ENCODE measurements at places on chromosomes 3 and 15.
A peak's percentile ranks its signal among the peaks of the same experiment; 100 is the strongest.

DNA sequence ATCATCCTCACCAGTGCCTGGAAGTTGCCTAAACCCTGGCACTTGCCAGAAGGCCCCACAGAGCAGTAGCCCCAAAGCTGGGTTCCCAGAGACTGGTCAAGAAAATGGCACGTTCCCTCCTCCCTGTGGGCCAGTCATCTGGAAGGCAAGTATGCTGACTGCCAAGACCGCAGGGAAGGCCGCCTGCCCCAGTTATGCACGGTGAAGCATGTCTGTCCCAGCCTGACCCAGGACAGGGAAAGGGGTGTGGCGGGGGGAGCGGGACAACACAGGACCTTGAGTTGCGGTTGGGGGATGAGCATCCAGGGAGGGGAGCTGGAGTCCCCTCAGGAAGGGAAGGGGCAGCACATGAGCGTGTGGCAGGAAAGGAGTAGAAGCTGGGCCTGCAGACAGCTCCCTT is 33.0 kb downstream of the RBPMS2 start:
- DNase-seq, result no peak

- no peak for DNase-seq
Measured at GRCh38 chr3:114518206-114518808, 224.5 kb downstream of the TIGIT start.

DNA sequence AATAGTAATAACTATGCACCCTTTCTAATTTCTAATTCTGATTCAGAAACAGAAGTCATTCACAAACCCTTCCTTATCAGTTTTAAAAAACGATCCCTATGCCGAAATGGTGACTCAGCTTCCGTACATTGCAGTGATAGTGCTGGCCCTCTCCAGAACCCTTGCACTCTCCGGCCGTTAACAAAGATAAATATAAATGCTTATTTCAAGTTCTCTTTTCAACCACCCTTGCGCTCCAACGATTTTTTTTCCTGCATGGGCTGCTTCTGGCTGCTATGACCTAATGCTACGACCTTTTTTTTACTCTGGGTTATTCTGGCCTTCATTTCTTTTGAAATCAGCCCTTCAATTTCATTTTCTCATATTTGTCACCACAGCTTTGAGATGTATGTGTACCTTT is 646.2 kb downstream of the NTRK3 start:
- DNase-seq, result no peak

DNA sequence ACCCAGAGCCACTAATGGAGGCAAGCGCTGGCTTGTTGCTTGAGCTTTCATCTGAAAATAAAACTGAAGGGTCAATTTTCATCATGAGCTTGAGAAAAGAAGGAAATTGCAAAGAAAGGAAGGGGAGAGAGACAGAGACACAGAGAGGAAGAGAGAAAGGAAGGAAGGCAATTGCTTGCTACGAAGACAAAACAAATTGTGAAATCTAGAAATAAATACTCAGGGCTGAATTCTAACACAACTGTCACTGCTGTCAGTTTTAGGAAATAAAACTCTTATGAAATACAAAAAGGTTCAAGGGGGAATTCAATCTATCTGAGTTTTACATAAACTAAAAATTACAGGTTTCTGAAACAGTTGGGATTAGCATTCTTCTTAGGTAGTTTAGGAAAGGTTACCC is 36.7 kb downstream of the FOXP1 start:
- DNase-seq, result no peak

DNA sequence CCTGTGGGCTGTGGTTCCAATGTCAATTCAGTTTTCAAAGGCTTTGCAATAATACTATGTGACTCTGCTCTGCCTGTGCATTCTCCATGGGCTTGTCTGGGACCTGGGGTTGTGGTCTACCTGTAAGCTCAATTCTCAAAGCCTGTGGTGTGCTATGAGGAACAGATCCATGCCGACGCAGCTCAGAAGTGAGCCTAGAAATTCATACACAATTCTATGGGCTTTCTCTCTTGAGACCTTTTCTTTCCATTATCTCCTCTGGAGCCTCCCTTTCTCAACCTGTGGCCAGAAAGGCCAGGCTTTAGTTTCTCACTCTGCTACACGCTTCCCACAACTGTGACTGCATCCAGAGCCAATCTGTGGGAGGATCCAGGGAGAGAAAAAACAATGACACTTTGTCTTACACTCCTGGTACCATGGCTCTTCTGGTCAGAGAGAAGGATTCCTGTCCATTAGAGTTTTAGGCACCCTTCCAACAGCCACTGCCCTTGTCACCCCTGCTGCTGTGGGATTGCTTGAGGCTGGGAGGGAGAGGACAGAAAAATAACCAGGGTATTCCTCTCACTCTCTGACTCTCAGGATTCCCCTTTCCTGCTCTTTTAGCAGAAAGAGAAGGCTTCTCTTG is 34.1 kb upstream of the KLF13 start:
- no peak for DNase-seq

DNA sequence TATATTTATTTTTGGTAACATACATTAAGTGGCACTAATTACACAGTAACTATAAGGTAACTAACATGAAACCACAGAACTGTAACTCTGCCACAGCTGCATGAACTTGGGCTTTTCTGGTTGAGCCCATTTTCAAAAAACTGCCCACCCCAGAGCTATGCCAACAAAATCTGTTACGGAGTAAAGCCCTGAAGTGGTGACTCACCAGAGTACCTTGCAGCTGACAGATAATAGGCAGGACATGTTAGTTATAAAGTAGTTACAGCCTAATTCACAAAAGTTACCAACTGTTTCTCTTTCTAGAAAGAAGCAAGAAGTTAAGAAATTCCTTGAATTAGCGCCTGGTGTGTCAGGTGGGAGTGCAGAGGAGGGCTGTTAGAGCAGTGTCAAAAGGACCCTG is 1.5 kb upstream of the GPX1 start:
- DNase-seq, result no peak

DNA sequence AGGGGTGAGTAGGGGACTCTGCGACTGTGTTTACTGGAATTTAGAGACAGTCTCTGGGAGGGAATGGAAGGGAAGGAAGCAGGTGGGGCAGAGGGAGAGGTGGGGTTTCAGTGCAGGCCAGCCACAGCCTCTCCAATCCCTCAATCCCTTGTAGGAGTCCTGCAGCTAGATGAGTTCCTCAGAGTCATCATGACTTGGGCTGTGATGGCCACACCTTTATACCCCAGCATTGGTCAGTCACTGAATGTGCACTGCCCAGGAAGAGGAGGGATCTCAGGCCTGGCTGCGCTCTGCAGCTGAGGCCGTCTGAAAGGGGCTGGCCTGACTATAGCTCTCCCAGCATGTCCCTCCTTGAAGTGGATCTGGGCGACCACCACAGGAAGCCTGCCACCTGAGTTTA is 67.3 kb upstream of the GLCE start:
- no peak for DNase-seq

GRCh38 chr3:168049367-168049974 is 46.3 kb downstream of the GOLIM4 start:
- DNase-seq, result no peak

DNA sequence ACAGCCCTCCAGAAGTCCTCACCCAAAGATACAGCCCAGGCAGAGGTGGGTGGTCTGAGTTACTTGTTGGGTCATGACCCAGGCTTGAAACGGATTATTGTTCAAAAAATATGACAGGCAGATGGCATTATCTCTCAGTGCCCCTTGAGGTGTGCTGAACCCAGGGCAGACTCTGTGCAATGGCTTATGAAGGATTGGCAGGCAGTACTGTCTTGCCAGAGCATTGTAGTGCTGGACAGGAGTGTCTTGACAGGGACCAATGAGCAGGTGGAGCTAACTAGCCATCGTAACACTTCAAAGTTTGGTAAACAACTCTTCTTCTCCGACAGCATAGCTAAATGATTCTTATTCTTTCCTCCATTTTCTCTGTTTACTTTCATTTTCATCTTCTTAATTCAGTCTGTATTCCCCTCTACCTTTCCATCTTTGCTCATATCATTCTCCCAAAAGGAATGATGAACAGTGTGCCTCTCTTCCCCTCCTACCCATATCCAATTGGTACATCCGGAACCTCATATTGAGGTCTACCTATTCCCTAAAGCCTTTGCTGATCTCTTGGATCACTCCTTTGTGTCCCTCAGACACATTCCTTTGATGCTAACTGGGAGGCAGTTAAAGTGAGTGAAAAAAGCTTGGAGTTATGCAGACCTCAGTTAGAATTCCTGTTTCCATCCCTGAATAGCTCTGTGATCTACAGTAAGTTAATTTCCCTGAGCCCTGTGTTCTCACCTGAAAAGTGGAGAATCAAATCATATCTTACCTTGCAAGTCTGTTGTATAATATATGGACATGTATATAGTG is 2.6 kb upstream of the IL20RB start:
- no peak for DNase-seq

DNA sequence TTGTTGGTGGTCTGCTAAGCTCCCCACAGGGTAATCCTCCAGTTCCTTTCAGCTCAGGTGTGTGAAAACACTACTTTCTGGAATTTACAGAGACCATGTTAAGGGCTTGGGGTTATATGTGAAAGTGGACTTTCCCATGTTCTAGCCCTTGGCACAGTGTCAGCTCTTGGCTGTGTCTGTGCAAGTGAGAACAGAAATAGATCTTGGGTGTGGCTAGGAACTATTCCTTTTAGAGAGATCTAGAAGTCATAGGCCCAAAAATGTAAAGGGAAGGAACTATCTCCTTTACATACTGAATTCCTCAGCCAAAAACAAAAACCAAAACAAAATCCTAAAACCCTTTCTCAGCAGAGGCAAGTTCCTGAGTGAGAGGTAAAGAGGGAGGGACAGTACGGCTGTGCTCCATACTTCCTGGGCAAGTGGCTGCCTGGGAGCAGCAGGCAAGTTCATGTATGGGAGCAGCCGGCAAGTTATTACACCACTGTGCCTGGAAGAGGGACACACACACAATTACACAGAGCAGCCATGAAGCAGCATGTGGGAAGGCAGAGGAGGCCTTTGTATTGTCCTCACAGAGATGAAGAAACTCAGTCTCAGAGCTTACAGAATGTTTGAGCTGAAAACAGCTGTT is 19.9 kb upstream of the C3orf62 start:
- no peak for DNase-seq

DNA sequence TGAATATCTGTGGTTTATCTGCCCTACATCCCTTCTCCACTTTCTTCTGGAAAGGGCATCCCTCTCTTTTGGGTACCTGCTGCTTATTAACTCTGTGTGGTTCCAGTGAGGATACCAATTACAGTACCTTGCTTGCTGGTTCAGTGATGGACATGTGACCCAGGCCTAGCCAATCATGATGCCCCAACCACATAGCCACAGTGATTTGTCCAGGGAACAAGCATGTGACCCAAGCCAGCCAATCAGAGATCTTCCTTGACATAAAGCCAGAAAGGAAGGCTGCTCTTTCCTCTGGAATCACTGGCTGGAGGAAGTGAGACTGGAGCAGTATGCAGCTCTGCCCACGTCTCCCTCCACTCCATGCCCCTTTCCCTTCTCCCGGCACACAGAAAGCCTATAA is 10.9 kb upstream of the TMEM158 start:
- DNase-seq, result no peak

- no peak for DNase-seq
Measured at GRCh38 chr3:132549890-132550578, 47.0 kb upstream of the ACKR4 start.

GRCh38 chr3:141457624-141458236 is 29.1 kb upstream of the RASA2 start:
- DNase-seq, result no peak

- no peak for DNase-seq
Measured at GRCh38 chr3:98952404-98952803, 50.9 kb upstream of the DCBLD2 start.

DNA sequence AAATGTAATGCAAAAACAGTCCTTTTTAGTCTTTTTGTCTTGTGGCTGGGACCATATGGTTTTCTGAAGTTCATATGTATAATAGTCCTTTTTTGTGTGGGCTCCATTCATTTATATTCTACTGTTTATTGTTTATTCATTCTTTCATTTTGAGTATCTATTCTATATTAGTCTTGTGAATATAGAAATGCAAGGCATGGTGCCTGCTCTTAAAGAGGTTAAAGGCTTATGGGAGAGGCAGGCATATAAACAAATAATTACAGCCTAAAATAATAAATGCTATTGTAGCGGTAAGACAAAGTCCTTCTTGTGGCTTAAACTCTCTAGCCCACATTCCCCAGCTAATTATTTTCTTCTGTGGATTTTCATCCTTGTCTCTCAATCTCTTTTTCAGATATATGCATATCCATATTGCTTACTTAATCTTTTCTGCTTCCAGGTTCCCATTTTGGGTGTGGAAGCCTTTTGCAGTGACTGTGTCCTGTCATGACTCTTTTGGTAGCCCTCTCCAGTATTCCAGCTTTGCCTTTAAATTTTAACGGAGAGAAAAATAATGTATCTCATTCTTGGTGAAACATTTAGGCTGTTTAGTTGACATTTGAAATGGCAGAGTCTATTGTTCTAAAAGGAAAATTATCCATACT is 101.6 kb downstream of the PPM1L start:
- DNase-seq, result no peak

GRCh38 chr3:4983739-4984510 is 4.7 kb downstream of the BHLHE40 start:
- no peak for DNase-seq

DNA sequence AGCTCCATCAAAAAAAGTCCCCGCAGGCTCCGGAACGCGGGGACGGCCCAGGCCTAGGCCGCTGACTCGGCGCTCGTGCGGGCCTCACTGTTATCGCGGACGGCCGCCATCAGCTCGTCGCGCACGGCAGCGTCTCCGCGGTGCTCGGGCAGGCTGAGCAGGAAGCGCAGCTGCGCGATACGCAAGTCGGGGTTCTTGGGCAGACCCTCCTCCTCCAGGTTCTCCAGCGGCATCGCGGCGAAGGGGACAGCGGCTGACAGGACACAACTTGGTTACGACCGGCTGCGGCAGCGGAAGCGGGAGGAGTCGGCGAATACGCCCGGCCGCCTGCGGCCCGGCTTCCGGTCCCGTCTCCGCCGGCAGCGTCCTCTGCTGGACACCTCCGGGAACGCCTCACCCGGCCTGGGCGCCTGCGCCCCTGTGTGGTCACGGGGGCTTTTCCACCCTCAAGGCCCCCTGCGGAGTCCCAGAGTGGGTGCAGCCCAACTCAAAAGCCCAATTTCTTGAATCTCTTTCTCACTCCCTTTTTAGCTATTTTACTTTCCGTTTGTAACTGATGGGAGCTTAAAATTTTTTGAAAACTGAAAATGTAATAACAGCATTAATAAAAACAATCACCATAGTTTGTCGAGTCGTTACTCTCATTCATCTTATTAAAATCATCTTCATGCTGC is at the start of gene PSMD6:
PSMD6 (minus strand) TSS at position 308 of the 674 bp plus-strand sequence; CDS start at position 233, 75 bp downstream.
- peak; percentile 34 for DNase-seq

DNA sequence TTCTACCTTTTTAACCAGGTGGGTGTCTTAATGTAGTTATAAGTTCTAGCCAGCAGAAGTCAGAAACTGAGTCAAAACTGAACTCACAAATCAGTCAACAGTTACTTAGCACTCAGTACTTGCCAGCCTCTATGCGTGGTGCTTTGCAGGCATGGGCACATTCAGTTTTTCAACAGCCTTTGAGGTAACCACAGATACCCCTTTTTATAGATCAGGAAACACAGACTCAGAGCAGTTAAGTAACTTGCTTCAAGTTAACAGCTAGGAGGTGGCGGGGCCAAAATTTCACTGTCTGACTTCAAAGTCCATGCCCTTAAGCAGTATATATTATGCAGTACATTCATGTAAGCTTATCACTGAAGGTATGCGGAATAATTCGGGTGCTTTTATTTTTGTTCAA is 139.4 kb downstream of the FHIT start:
- no peak for DNase-seq

- DNase-seq, result no peak
Measured at GRCh38 chr3:37227870-37228549, 53.6 kb upstream of the LRRFIP2 start.

GRCh38 chr15:73996939-73997338 is 2.4 kb downstream of the PML start:
- no peak for DNase-seq

Measured in NCI-H1694 treated with DMSO at 0.1 percent for 48 hours (cell line).